IgD-negative memory B cell (primary cell): ENCODE measurements at places on chromosomes 6 and 20. TPM values are rescaled to one million over a fixed set of nuclear protein-coding genes. Genes with fewer than 3 reads are reported as not detected.

TTBK1 gene
- polyA plus RNA-seq: 0.04 TPM

RIMS4 gene
- not detected for polyA plus RNA-seq

DSP gene
- 3.2 TPM for polyA plus RNA-seq

SLC2A10 gene
- polyA plus RNA-seq: not detected

ENPP4 gene
- polyA plus RNA-seq: 4.4 TPM

DDO gene
- polyA plus RNA-seq: not detected

OR2B6 gene
- not detected for polyA plus RNA-seq

HTR1B gene
- polyA plus RNA-seq: not detected

SEC23B gene
- 41.1 TPM for polyA plus RNA-seq

FNDC11 gene
- polyA plus RNA-seq: 2.5 TPM

CST7 gene
- 22.8 TPM for polyA plus RNA-seq

IL17A gene
- polyA plus RNA-seq: not detected

GFOD1 gene
- polyA plus RNA-seq: 10.9 TPM

ZHX3 gene
- polyA plus RNA-seq: 3.4 TPM

BANF2 gene
- polyA plus RNA-seq: not detected

SLC26A8 gene
- polyA plus RNA-seq: not detected

CLVS2 gene
- not detected for polyA plus RNA-seq

SNAP91 gene
- polyA plus RNA-seq: not detected

TMEM181 gene
- polyA plus RNA-seq: 2.2 TPM

SLC35A1 gene
- polyA plus RNA-seq: 20.1 TPM

UST gene
- 1.3 TPM for polyA plus RNA-seq

MICB gene
- polyA plus RNA-seq: 9.3 TPM

RNF182 gene
- not detected for polyA plus RNA-seq

PKHD1 gene
- polyA plus RNA-seq: not detected

TP53TG5 gene
- not detected for polyA plus RNA-seq

HSPA1L gene
- 1.2 TPM for polyA plus RNA-seq

PACSIN1 gene
- not detected for polyA plus RNA-seq

LY6G6D gene
- not detected for polyA plus RNA-seq

CDH22 gene
- polyA plus RNA-seq: not detected

GJA1 gene
- not detected for polyA plus RNA-seq

CST3 gene
- polyA plus RNA-seq: 5.9 TPM

CD24 gene
- 261 TPM for polyA plus RNA-seq

CD2AP gene
- 5.7 TPM for polyA plus RNA-seq

ULBP3 gene
- polyA plus RNA-seq: 1.1 TPM

DEFB132 gene
- not detected for polyA plus RNA-seq

MEP1A gene
- not detected for polyA plus RNA-seq

SIRPA gene
- 0.26 TPM for polyA plus RNA-seq

MRPL14 gene
- 70.6 TPM for polyA plus RNA-seq

ACAT2 gene
- 23.6 TPM for polyA plus RNA-seq

CST5 gene
- not detected for polyA plus RNA-seq

MLIP gene
- not detected for polyA plus RNA-seq

SFT2D1 gene
- polyA plus RNA-seq: 64.2 TPM

DYNLT2 gene
- polyA plus RNA-seq: 1.0 TPM

UNC5CL gene
- polyA plus RNA-seq: 0.76 TPM

PGC gene
- polyA plus RNA-seq: not detected

CTCFL gene
- not detected for polyA plus RNA-seq

TMEM170B gene
- 0.36 TPM for polyA plus RNA-seq

HLA-DRA gene
- 8,827 TPM for polyA plus RNA-seq

FKBP1C gene
- polyA plus RNA-seq: not detected

TNXB gene
- polyA plus RNA-seq: 0.21 TPM

IGF2R gene
- polyA plus RNA-seq: 4.7 TPM

ZCCHC3 gene
- polyA plus RNA-seq: 16.7 TPM

NHLRC1 gene
- polyA plus RNA-seq: 0.40 TPM

RIPOR3 gene
- polyA plus RNA-seq: 3.3 TPM

HLA-DMB gene
- polyA plus RNA-seq: 771 TPM
